ENCODE measurements at places on chromosomes 3 and 15. TPM values are rescaled to one million over a fixed set of nuclear protein-coding genes. Genes with fewer than 3 reads are reported as not detected.
A peak's percentile ranks its signal among the peaks of the same experiment; 100 is the strongest.

IRAK2 gene
- total RNA-seq, result 12.7 TPM

CNTN4 gene
- 0.42 TPM for total RNA-seq

GRCh38 chr3:192943393-192943792 lies 25.7 kb upstream of the MB21D2 start:
- no peak for DNase-seq

DNA sequence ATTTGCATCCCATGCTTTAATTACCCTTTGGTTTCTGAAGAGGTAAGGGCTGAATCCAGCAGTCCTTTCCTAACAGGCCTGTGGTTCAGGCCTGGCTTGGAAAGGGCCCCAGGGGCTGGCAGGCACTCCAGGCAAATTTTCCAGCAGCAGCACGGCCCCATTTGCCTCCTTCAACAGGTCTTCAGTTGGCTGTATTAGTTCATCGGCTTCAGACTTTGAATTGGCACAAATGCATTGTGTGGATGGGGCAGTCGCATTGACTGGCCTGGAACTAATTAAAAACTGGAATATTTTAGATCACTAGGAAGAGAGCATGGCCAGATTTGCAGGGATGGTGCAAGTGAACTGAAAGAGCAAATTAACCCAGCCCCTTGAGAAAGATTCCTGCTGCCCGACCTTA lies 207.8 kb upstream of the MCTP2 start:
- no peak for DNase-seq

- DNase-seq, result peak; percentile 15
These were observed 144.9 kb upstream of the MRPS22 start for GRCh38 chr3:139198929-139199328.

DNA sequence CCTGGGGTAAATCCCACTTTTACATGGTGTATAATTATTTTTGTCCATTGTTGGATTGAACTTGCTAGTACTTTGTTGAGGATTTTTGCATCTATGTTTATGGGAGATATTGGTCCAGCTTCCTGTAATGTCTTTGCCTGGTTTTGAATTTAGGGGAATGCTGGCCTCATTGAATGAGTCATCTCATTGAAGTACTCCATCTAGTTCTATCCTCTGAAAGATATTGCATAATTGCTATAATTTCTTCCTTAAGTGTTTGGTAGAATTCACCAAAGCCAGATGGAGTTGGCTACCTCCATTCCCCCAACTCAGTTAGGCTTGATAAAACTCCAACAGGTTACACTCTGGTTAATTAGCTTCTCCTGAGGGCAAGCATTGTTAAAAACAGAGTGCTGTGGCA lies 237.4 kb upstream of the TGFBR2 start:
- no peak for DNase-seq

DNA sequence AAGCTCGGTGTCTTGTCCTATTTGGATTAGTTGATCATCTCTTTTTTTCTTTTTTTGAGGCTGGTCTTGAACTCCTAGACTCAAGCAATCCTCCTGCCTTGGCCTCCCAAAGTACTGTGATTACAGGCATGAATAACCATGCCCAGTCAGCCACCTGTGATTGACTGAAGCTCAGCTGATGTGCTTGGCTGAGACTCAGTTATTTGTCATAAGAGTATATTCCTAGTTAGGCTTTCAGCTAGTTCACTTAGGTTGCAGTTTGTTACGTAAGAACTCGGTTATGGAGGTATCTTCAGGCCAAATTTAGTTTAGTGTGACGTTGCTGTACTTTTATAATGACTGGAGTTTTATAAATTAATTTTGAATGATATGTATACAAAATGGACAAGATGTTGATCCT lies 365.0 kb downstream of the SV2B start:
- DNase-seq, result no peak

- no peak for DNase-seq
These were observed 53.6 kb upstream of the GATA2 start for GRCh38 chr3:128546646-128547045.

DNA sequence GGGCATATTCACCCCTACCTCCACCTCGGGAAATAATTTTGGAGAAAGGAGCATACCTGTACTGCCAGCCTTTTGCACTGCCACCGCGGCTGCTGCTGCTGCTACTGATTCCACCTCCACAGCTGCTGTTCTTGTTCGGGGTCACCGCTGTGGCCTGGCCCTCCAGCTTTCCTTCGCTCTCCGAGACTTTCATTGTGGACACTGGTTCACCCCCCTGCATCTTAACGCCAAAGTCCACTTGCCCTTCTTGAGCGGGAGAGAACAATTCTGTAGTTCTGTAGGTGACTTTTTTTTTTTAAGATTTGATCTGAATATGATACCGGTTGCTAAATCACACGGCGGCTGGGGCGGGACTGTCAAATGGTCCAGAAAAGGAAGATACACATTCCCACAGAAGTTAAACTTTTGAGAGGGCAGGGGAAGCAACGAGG lies 701 bp downstream of the OSBPL11 start:
- peak; percentile 13 for DNase-seq

GRCh38 chr15:71115567-71116351 lies 488 bp downstream of the THSD4 start:
- peak; percentile 65 for DNase-seq

- DNase-seq, result no peak
These were observed 13.3 kb downstream of the STAC start for GRCh38 chr3:36393563-36393962.

DNA sequence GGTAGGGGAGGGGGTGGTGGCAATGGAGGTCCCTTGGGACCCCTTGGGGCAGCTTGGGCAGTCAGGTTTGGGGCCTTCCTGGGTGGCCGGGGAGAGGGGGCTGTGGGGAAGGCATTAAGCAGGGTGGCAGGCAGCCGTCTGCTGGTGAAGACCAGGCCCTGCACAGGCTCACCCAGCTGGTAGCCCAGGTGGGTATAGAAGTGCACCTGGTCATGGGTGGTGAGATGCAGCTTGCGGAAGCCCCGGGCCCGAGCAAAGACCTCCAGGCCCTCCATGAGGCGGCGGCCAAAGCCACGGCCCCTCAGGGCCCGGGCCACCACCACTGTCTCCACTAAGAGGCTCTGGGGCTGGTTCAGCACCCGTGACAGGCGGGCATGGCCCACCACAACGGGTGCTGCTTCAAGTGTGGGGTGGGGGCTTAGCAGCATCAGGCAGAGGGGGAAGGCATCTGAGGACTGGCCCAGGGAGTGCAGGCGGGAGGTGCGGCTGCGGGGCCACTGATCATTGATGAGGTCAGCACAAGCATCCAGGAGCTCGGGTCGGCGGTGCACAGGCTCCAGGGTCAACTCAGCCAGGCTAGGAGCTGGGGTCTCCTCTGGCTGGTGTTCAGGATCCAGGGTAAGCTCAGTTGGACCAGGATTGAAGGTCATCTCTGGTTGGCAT lies 2.4 kb downstream of the HYAL3 start:
- no peak for DNase-seq

DNA sequence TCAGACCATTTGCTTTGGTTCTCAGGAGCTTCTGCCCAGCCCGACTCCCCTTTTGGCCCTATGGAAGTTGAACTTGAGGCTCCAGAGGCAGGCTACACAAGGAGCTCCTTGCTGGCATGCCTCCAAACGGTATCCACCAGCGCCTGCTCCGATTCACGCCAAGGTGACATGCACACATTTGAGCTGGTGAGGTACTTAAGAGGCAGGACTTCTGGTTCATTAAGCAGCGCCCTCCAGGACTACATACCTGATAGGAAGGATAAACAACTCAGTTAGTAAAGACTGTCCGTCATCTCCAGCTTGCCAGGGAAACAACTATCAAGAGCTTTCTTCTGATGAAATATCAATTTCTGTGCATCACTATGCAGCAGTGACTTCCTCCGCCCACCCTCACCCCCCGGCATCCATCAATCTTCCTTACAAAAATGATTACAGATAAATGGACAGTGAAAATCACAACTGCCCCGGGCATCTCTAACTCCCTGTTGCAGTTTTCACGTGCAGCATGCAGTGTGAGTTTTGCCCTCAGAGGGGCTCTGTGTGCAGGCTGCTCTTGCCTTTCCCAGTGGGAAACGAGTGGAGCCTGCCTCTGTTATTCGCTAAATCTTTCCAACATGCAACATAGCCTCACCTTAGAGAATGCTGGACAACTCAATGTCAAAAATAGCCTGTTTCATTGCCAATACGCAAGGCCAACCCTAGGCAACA lies 122.9 kb downstream of the ARRDC4 start:
- DNase-seq, result peak; percentile 26

- DNase-seq, result no peak
These were observed 61.2 kb upstream of the XRN1 start for GRCh38 chr3:142509079-142509478.

Data from Daoy (cell line).